Thyroid gland (tissue), 4 donors: ENCODE measurements at places on chromosomes 5 and 9. TPM values are rescaled to one million over a fixed set of nuclear protein-coding genes. Genes with fewer than 3 reads are reported as not detected.
A peak's percentile ranks its signal among the peaks of the same experiment; 100 is the strongest.

DNA sequence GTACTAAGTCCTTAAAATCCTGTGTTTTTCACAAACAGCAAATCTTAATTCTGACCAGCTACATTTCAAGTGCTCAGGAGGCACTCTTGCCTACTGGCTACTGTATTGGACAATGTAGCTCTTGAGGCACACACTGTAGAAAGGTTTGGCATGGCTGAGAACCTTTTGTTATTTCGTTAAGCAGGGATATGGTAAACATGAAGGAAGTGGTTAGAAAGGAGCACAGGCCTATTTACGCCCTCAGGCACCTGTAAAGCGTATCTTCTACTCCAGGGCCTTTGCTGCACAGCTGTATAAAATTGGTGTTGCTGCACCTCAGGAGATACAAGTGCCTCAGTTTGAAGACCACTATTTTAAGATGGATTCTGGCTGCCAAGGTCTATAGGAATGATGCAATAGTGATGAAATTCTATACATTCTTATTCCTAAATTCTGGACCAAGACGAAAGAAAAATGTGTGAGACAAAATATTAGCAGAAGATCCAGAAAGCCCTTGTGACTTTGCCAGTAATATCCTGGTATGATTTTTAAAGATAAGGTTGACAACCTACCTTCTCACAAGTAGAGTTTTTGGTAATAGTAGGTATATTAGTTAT is 9.3 kb upstream of the OTULIN start:
- no peaks in the 10 kb centered on the region for H3K27me3 ChIP-seq
- no peak overlapping the region for H3K4me3 ChIP-seq
- no peak overlapping the region for H3K27ac ChIP-seq

DNA sequence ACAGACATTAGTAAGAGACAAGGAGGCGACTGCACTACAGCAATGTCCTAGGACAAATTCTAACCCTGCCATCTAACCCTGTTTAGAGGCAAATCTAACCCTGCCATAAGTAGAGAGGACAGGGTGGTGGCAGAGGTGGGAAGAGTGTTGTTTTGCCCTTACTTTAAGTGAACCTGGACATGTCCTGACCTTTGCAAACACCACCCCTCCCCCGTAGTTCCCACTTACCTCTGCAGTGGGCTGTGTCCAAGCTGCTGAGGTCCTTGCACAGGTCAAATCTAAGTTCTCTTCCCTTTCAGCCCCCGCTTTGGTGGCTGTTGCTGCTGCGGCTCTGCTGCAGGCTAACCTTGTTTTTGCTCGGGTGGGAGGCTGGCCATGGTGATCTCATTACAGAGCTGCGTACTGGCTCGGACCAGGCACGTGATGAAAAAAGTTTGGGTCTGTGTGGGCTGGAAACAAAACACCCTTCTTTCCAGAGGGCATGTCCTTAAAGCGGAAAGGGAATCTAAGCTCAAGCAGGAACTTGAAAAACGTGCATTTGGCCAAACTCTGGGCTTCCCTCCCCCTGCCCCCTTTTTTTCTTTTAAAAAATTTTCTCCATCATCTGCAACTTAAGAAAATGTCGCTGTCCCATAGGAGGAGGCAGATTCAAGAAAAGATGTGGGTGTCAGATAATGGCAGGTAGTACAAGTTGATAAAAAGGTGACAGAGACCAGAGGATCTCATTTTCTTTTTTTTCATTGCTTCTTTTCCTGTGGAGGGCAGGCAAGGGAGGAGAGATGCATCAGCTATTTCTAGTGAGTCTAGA is at the start of gene FAXDC2:
Gene FAXDC2, minus strand, starts transcription at position 349 of the 808 bp plus-strand sequence. CDS start 12,425 bp downstream, outside the sequence.
- H3K4me3 ChIP-seq, result no peak within 1 kb of the TSS
- no peaks in the 10 kb centered on the region for H3K36me3 ChIP-seq

GRCh38 chr5:40928886-40929448 is 19.7 kb downstream of the C7 start:
- H3K36me3 ChIP-seq, result no peaks in the 10 kb centered on the region
- no peak for DNase-seq
- no peak overlapping the region for H3K27ac ChIP-seq
- H3K4me3 ChIP-seq, result no peak overlapping the region

GRCh38 chr9:17509701-17510100 is 69.2 kb upstream of the SH3GL2 start:
- H3K4me1 ChIP-seq, result no peaks in the 10 kb centered on the region
- H3K4me3 ChIP-seq, result no peak overlapping the region
- H3K27ac ChIP-seq, result no peak overlapping the region
- no peaks in the 10 kb centered on the region for H3K36me3 ChIP-seq

GRCh38 chr5:93107141-93107540 is 473.9 kb downstream of the NR2F1-AS1 start:
- no peaks in the 10 kb centered on the region for H3K4me1 ChIP-seq
- H3K36me3 ChIP-seq, result no peaks in the 10 kb centered on the region
- no peak overlapping the region for H3K4me3 ChIP-seq
- H3K27ac ChIP-seq, result no peak overlapping the region

- no peaks in the 10 kb centered on the region for H3K4me1 ChIP-seq
- no peak for DNase-seq
- H3K4me3 ChIP-seq, result no peak overlapping the region
- H3K27me3 ChIP-seq, result no peaks in the 10 kb centered on the region
- no peaks in the 10 kb centered on the region for H3K36me3 ChIP-seq
Observed at GRCh38 chr9:70110194-70111041, 66.8 kb downstream of the MAMDC2 start.

- peaks cover 39% of the 10 kb centered on the region for H3K4me1 ChIP-seq
- H3K27me3 ChIP-seq, result no peaks in the 10 kb centered on the region
- H3K36me3 ChIP-seq, result peaks cover 2% of the 10 kb centered on the region
- H3K4me3 ChIP-seq, result no peak overlapping the region
- DNase-seq, result no peak
Observed at GRCh38 chr5:143316844-143317631, 86.4 kb downstream of the NR3C1 start.

DNA sequence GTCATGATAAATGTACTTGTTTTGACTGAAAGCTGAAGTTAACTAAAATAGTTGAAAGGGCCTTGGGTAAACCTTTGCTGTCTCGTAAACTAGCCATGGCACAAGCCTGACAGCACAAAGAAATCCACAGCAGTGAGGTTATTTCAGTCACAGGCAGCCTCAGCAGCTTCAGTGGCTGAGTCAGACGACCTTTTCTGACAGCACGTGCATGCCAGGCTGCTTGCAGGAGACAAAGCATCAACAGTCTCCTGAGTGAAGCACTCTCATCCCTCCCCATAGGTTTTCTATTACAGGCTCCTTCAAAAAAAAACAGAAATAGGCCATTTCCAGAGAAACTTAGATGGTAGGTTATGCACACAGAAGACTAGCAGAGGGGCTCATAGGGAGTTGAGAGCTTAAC is 34.6 kb downstream of the OXCT1 start:
- H3K36me3 ChIP-seq, result no peaks in the 10 kb centered on the region
- H3K4me3 ChIP-seq, result no peak overlapping the region
- no peaks in the 10 kb centered on the region for H3K27me3 ChIP-seq
- peak; percentile 51 for DNase-seq
- H3K4me1 ChIP-seq, result no peaks in the 10 kb centered on the region

- H3K36me3 ChIP-seq, result peaks cover under 1% of the 10 kb centered on the region
- H3K4me1 ChIP-seq, result peaks cover 5% of the 10 kb centered on the region
- no peaks in the 10 kb centered on the region for H3K27me3 ChIP-seq
- H3K4me3 ChIP-seq, result peak overlapping the region; percentile 85
- peak overlapping the region; percentile 98 for H3K27ac ChIP-seq
- no peak for DNase-seq
Observed at GRCh38 chr9:14311956-14312685, 1.8 kb downstream of the NFIB start.

DNA sequence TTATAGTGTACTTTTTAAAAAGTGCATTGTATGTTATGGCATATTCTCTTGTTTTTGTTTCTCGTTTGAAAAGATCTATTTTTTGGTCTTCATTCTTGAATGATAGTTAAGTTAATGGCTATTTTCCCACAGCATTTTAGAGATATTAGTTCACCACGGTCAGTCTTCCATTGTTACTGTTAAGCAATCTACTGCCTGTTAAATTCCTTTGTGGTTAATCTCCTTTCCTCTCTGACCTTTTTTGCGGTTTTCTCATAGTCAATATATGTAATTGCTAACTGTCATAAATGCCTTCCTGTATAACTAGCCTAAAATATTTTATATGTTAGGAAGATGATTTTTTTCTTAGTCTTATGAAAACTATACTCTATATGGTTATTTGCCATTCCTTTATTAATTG is 250.8 kb upstream of the FBXL7 start:
- no peak overlapping the region for H3K4me3 ChIP-seq
- no peaks in the 10 kb centered on the region for H3K4me1 ChIP-seq
- H3K36me3 ChIP-seq, result no peaks in the 10 kb centered on the region
- H3K27ac ChIP-seq, result no peak overlapping the region
- no peak for DNase-seq

The PCDHB16 gene
- 3.5 TPM for total RNA-seq

The EFNA5 gene
- 5.7 TPM for total RNA-seq

The F2R gene
- 27.9 TPM for total RNA-seq

The PCDHGA6 gene
- 5.6 TPM for total RNA-seq

The ANGPTL2 gene
- total RNA-seq, result 5.9 TPM

The ACOT12 gene
- not detected for total RNA-seq

The PCDHGB6 gene
- total RNA-seq, result 11.4 TPM
